ENCODE measurements at places on chromosomes 4 and X. TPM values are rescaled to one million over a fixed set of nuclear protein-coding genes. Genes with fewer than 3 reads are reported as not detected.

FAM9B gene
- total RNA-seq: not detected

HS6ST2 gene
- total RNA-seq: 3.9 TPM

EREG gene
- not detected for total RNA-seq

AADAT gene
- total RNA-seq: 2.8 TPM

HEPH gene
- 0.85 TPM for total RNA-seq

CEP44 gene
- total RNA-seq: 16.5 TPM

BEX5 gene
- 1.3 TPM for total RNA-seq

DDIT4L gene
- not detected for total RNA-seq

ADRA2C gene
- 1.7 TPM for total RNA-seq

CCSER1 gene
- 2.8 TPM for total RNA-seq

XKRX gene
- 0.39 TPM for total RNA-seq

NEXMIF gene
- total RNA-seq: not detected

PLXNB3 gene
- 1.6 TPM for total RNA-seq

CT83 gene
- not detected for total RNA-seq

NDST3 gene
- 1.3 TPM for total RNA-seq

GABRB1 gene
- total RNA-seq: 0.04 TPM

CYLC1 gene
- total RNA-seq: not detected

PASD1 gene
- total RNA-seq: 0.12 TPM

CCNG2 gene
- total RNA-seq: 21.3 TPM

APLN gene
- total RNA-seq: 0.19 TPM

SPCS3 gene
- total RNA-seq: 59.6 TPM

TGIF2LX gene
- 5.8 TPM for total RNA-seq

CT45A1 gene
- total RNA-seq: not detected

DCX gene
- total RNA-seq: not detected

SLC26A1 gene
- total RNA-seq: not detected

SLC6A14 gene
- total RNA-seq: not detected

AMER1 gene
- total RNA-seq: 3.4 TPM

ACTRT1 gene
- total RNA-seq: not detected

NXF3 gene
- 0.10 TPM for total RNA-seq

MCF2 gene
- 0.49 TPM for total RNA-seq

ABLIM2 gene
- 0.29 TPM for total RNA-seq

CLDN34 gene
- total RNA-seq: not detected

ANXA3 gene
- total RNA-seq: 0.35 TPM

NAT8L gene
- 0.45 TPM for total RNA-seq

FREM3 gene
- total RNA-seq: not detected

HSD17B10 gene
- total RNA-seq: 152 TPM

TCEAL8 gene
- 186 TPM for total RNA-seq

DAPP1 gene
- total RNA-seq: not detected

S100G gene
- not detected for total RNA-seq

ZNF185 gene
- 0.62 TPM for total RNA-seq

TLR3 gene
- total RNA-seq: 33.0 TPM

SEC24B gene
- total RNA-seq: 12.1 TPM

ATP6AP1 gene
- 60.2 TPM for total RNA-seq

ADH1B gene
- not detected for total RNA-seq

PNCK gene
- total RNA-seq: 4.4 TPM

GCNA gene
- 1.0 TPM for total RNA-seq

ITM2A gene
- total RNA-seq: not detected

PAPSS1 gene
- total RNA-seq: 46.9 TPM

HSFX1 gene
- not detected for total RNA-seq

ASMT gene
- total RNA-seq: not detected

DGKK gene
- not detected for total RNA-seq

SCML2 gene
- total RNA-seq: 6.7 TPM

CENPE gene
- 17.0 TPM for total RNA-seq
